ENCODE measurements at places on chromosomes 6 and 20.

GRCh38 chr20:20888266-20888656, 175.8 kb upstream of the RALGAPA2 start:
- DNase-seq: no peak

- no peak for DNase-seq
Measured at GRCh38 chr20:59334651-59335300, 34.4 kb downstream of the EDN3 start.

- no peak for DNase-seq
Measured at GRCh38 chr20:62553136-62553837, 77.5 kb upstream of the GATA5 start.

DNA sequence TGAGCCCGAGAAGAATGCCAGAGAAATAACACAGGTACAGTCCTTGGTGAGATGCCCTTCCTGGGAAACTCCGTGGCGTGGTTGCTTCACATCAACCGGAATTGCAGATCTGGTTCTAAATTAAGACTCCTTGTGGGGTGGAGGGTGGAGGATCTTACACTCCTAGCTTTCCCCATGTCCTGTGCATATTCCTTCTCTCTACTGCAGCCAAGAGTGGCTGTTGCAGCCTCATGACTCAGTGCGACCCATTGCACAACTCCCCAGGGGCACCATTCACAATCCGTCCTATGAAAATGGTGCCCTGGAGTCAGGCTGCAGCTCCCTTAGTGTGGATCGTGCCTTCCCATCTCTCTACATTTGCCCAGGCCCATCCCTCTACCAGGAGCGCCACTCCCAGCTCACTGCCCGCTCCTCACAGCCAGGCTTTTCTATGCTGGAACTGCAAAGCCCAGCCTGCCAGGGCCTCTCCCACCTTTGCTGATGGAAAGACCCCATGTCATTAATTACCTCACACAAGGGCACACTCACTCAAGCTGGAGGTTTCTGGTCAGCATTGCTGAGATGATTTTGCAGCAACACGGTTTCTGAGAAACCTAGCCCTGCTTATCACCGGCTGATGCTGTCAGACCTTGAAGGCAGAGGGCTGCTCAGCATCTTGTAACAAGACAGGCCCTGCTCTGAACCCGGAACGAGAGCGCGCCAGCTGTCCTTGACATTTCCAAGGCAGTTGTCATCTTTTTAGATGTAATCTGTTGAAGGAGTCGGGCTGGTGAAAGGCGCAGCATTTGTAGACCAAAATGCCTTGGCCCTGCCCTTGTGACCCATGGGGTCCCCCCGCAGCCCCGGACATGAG, 39.7 kb downstream of the SIRPA start:
- DNase-seq: no peak

- DNase-seq: no peak
Measured at GRCh38 chr20:4956200-4956810, 45.0 kb downstream of the SLC23A2 start.

GRCh38 chr6:79544299-79544927, 7.2 kb upstream of the LCA5 start:
- no peak for DNase-seq

DNA sequence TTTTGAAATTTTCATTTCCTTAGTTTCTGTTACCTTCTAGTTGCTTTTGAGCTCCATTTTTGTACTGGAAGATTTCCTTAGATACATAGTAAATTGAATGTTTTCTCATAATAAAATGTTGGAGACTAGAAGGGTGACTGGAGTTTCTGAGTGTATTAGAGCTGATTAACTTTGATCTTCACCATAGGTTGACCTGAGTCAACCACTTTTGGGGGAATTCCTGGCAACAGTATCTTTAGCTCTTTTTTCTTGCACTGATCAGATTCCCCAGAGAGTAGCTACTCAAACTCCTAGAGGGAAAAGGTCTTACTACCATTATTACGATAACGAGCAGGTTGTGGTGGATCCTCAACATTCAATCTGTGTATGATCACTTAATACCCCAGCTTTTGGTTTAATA, 72.7 kb downstream of the KHDC1L start:
- DNase-seq: no peak

- no peak for DNase-seq
Measured at GRCh38 chr6:23244300-23244699, 674.9 kb downstream of the HDGFL1 start.

DNA sequence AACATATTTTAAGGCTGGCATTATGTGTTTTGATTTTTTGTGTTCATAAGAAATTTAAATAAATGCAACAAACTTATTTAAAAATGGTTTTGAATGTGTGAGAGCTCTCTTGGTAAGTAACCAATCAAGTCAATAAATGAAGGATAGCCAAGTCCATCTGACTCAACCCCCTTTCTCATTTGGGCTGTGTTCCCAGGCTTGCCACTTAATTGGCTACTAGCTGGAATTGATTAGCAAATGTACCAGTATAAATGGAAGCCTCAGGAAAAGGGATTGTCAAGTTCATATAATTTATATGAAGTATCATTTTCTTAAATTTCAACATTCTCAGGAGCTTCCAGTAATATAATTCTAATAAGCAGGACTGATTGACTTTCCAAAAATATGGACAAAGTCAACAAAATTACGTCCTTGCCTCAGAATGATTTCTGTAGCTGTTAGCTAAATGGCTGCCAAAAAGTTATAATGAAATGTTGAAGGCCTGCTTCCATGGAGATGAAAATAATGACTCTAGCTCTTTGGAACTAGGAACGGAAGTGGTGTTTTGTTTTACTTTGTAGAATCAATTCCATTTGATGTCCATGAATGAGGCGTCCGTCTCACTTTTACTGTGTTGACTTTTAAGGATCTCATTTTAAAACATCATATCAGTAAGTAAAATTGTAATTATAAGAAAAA, 614.9 kb downstream of the CDH26 start:
- no peak for DNase-seq

GRCh38 chr20:62625516-62625915, 16.8 kb upstream of the SLCO4A1 start:
- no peak for DNase-seq

DNA sequence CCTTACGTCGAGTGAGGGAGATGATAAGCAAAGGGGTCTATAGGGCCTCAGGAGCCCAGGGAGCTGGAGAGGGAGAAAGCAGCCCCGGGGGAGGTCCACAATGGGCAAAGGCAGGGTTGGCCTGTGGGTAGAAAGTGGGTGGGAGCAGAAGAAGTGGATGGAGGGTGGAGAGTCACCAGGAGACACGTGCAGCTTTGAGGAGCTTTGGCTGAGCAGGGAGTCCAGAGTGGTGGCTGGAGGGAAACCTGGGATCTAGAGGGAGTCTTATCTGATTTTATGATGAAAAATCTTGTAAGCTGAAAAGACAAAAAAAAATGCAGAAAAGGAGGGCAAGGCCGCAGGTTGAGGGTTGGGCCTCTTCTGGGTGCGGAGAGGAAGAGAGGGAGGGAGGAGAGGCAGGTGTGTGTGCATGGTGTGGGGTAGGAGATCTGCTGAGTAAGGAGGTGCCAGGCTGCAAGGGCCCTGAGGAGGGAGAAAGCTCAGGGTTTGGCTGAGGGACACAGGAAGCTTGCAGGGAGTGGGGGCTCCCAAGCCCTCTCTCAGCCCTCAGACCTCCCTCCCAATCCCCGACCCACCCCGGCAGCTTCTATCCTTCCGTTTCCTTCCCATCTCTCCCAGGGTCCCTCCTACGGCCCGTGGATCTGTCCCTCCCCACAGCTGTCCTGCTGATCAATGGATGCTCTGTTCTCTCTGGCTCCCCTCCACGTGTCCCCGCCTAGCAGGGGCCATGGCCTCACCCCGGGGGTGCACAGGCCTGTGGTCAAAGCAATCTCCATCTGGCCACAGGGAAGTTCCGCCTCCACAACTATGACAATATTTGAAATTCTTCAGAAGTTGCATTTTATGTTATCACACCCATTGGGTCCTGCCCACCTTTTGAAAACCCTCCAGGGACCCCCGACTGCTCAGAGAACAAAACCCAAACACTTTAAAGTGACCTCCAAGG, 17.1 kb upstream of the BPI start:
- DNase-seq: no peak

GRCh38 chr6:63764318-63764916, 128.8 kb downstream of the PHF3 start:
- DNase-seq: no peak

DNA sequence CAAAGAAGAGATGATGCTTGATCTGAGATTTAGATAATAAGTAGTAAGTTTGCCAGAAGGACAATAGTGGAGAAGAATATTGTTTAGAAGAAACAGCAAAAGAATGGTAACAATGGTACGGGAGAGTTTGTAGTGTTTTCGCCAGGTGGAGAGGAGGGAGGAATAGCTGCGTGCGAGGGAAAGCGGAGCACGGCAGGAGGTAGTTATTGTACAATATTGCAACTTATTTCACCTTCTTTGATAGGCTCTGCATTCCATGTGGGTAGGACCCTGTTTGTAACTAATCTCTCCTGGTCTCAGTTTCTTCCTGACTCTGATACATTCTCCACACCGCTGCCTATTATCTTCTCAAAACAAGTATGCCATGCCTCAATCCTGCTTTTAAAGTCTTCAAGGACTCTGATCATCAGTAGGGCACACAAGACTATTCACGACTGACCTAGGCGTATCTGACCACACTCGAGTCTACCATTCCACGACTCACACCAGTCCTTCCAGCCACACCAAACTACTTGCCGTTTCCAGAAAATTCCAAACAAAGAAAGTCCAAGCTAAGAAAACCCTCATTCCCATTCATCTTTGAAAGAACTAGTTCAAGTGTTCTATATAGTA, 1.1 kb downstream of the PPIL4 start:
- DNase-seq: no peak

GRCh38 chr6:11270030-11271027, 37.9 kb upstream of the NEDD9 start:
- DNase-seq: no peak

- DNase-seq: no peak
Measured at GRCh38 chr6:163308629-163309440, 105.7 kb upstream of the QKI start.

DNA sequence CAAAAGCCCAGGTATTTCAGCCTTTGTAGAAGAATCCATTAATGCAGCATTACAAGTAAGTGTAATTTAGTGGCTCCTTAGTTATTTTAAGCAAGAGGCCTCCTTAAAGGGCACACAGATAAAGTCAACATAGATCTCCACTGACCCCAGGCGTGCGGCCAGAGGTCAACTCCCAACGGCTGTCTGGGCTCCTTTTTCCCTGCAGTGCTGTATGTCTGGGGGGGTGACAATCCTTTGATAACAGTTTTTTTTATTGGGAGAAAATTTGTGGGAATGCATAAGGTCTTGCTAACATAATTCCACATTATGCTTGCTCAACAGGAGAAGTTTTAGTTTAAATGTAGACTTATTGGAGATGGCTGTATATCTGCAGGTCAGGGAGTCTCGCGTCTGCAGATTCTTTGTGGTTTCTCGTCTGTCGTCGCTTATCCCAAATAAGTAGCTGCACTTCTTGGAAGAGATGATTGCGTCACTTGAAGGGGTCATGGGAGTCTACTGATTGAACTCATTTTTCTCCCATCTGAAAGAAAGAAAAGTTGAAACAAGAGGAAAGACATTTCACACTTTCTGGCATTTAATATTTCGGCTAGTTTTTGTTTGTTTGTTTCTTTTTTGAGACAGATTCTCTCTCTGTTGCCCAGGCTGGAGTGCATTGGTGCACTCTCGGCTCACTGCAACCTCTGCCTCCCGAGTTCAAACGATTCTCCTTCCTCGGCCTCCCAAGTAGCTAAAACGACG, 151.7 kb upstream of the AKAP12 start:
- DNase-seq: no peak

- DNase-seq: no peak
Measured at GRCh38 chr20:25460566-25461280, 53.2 kb downstream of the GINS1 start.

DNA sequence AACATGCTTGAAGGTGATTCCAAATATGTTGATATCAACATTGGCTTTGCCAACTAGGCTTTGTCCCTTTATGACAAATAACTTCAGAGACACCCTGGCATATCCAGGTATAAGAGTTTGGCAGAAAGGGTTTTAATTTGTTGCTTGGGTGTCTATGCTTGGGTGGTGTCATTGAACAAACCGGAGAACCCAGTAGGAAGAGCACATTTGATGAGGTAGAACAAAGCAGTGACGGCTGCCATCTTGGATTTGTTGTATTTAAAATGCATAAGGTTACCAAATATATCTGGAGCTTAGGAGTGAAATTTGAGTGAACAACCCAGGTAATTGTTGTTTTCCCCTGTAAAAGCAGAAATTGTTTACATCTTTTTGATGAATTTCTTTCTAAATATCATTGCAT, 503.7 kb upstream of the JARID2 start:
- DNase-seq: no peak

DNA sequence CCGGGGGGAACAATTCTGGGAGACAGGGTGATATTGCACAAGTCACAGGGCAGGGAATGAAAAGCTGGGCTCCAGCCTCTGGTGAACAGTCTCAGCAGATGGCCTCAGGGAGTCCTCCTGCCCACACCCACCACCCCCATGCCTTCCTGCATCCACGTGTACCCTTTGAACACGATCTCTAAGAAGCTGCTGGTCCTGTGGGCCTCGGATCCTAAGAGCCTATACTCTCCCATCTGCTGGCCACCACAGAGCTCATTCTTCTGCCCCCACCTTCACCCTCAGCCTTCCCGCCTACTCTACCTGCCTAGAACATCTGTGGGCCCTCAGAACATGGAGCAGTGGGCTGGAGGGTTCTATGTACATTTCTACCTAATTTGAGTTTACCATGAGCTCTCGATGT, 60.3 kb downstream of the TRERF1 start:
- DNase-seq: no peak

GRCh38 chr6:21511891-21512550, 81.5 kb upstream of the SOX4 start:
- DNase-seq: no peak

Measured in cortex of kidney (tissue), 1 donor.